Thyroid gland (tissue), 4 donors: ENCODE measurements at places on chromosomes 16 and 17. TPM values are rescaled to one million over a fixed set of nuclear protein-coding genes. Genes with fewer than 3 reads are reported as not detected.

ITGAE gene
- total RNA-seq: 16.2 TPM

DNA sequence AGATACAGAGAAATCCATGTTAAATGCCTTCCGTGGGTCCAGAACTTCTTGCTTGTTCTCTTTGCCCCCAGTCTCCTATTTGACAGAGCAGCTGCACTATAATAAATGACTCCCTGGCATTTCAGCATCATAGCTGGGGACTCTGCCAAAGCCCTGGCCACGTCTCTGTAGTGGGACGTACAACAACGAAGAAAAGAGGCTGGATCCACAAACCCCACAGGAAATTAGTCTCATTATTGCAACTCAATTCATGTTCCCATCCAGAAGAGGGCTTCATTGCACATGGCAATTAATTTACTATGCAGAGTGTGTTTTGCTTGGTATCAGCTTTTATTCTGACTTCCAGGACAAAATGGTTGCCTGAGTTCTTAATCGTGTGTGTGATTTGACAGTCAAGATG is 121.3 kb downstream of the CDH13 start:
- no peak overlapping the region for H3K4me3 ChIP-seq
- no peaks in the 10 kb centered on the region for H3K27me3 ChIP-seq
- H3K27ac ChIP-seq: no peak overlapping the region
- no peaks in the 10 kb centered on the region for H3K36me3 ChIP-seq
- no peak for DNase-seq
- H3K4me1 ChIP-seq: no peaks in the 10 kb centered on the region

DNA sequence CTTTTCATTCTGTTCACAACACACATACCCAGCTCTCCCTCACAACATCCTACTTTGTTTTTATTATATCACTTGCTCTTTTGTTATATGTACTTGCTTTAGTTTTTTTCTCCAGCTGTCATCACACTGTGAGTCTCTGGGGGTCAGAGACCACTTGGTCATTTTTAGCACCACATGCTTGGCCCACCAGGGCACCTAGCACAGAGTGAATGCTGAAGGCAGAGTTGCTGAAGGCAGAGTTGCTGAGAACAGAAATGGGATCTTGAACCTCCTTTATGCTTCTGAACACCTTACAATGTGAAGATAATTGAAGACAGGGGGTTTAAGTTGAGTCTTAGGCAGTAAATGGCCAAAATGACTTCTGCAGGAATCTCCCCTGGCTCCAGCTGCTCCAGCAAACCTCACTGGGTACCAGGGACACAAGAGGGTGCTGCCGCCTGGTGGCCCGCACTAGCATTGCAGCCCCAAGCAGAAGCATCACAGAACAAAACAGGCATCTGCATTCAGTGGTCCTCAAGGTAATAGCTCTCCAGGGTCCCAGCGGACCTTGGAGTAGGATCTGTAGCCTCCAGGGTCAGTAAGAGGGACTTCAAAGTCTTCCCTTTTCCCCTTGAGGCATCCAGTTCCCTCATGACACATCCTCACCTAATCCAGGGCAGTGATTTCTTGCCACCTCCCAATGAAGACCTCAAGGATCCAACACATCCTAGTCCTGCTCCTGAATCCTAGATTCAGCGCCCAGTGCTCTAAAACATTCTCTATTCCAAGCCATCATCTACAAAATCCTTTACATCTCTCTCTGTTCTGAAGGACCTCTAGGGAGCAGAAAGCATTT is 1972.6 kb downstream of the TP53TG3F start:
- no peaks in the 10 kb centered on the region for H3K36me3 ChIP-seq
- H3K27ac ChIP-seq: no peak overlapping the region
- DNase-seq: no peak
- H3K27me3 ChIP-seq: no peaks in the 10 kb centered on the region
- H3K4me1 ChIP-seq: no peaks in the 10 kb centered on the region

GRCh38 chr17:37342589-37342988 is 33.2 kb upstream of the C17orf78 start:
- H3K27ac ChIP-seq: no peak overlapping the region
- no peak for DNase-seq
- H3K36me3 ChIP-seq: no peaks in the 10 kb centered on the region
- no peaks in the 10 kb centered on the region for H3K4me1 ChIP-seq
- no peak overlapping the region for H3K4me3 ChIP-seq

- H3K4me1 ChIP-seq: peaks cover 43% of the 10 kb centered on the region
- H3K4me3 ChIP-seq: no peak overlapping the region
- DNase-seq: peak; percentile 87
- H3K36me3 ChIP-seq: no peaks in the 10 kb centered on the region
- no peaks in the 10 kb centered on the region for H3K27me3 ChIP-seq
These were observed 3.4 kb downstream of the MYO18A start for GRCh38 chr17:29176558-29177351.

DNA sequence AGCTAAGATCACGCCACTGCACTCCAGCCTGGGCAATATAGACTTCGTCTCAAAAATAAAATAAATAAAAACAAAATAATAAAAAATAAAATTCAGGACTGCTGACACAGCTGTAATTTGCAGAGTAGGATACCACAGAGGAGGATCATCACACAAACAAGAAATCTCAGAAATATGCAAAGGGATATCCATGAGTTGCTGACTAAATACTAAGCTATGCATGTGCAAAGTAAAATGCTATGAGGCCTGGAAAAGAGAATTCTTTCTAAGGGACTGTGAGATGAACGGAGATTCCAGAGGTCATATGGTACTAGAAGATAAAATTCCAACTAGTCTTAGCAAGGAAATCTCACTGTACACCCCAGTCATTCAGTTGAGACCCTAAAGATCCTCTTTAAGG is 74.8 kb downstream of the SLC39A11 start:
- H3K4me1 ChIP-seq: peaks cover 3% of the 10 kb centered on the region
- no peak for DNase-seq
- H3K36me3 ChIP-seq: no peaks in the 10 kb centered on the region
- no peak overlapping the region for H3K27ac ChIP-seq
- H3K27me3 ChIP-seq: no peaks in the 10 kb centered on the region

DNA sequence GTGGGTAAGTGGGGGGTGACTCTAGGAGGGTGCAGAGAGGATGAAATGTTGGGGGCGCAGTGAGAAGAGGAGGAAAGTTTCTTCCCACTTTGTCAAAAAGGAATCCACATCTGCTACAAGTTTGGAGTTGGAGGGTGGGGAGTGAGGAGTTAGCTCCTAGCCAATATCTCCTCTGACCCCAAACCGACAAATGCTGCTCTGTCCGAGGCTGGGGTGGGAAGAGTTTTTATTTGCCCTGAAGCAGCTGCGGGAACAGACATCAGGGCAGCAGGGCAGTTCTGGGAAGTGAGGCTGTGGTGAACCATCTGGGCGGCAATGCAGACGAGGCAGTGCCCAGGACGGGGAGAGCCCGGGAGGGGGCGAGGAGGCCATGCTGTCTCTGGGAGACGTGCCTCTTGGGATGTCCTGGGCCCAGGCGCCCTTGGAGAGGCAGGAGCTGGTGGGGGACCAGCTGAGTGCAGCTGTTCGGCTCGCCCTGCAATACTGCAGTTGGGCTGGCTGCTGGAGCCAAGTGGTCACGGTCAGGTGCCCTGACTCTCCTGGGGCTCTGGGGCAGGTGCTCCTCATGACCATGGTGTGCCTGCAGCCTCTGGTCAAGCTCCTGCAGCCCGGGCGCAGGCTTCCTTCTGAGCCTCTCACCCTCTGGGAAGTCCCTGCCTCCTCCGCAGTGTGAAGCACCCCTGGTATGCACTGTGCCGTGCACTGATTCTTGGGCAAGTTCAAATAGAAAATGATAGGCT is 6.4 kb upstream of the SOCS3 start:
- no peaks in the 10 kb centered on the region for H3K27me3 ChIP-seq
- DNase-seq: peak; percentile 84
- peak overlapping the region; percentile 70 for H3K27ac ChIP-seq
- H3K36me3 ChIP-seq: no peaks in the 10 kb centered on the region

- H3K4me1 ChIP-seq: no peaks in the 10 kb centered on the region
- no peaks in the 10 kb centered on the region for H3K27me3 ChIP-seq
- no peak overlapping the region for H3K4me3 ChIP-seq
- no peak for DNase-seq
- no peaks in the 10 kb centered on the region for H3K36me3 ChIP-seq
These were observed 46.4 kb downstream of the SLFN5 start for GRCh38 chr17:35289222-35289621.

DNA sequence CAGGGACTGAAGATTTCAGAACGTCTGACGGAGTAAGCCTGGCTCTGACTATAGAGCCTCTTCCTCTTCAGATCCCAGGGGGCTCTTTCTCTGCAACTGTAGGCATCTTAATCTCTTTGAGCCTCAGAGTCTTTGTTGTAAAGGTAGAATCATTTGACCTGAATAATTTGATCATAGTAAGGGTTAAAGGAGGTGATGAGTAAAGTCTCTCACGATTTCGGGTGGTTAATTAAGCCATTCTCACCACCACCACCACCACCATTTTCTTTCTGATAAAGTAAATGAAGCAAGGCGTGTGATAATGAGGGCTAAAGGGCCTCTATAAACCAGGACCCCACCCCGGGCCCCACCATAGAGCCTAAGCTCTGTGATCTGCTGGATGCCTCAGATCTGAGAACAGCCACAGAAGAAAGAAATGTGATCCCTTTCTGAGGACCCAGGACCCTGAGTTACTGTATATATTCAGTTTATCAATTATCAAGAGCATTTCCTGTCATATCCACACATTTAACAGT is 33.0 kb upstream of the ADAMTS18 start:
- H3K27ac ChIP-seq: no peak overlapping the region
- H3K27me3 ChIP-seq: no peaks in the 10 kb centered on the region
- no peak for DNase-seq
- no peaks in the 10 kb centered on the region for H3K36me3 ChIP-seq
- H3K4me3 ChIP-seq: no peak overlapping the region
- H3K4me1 ChIP-seq: peaks cover 3% of the 10 kb centered on the region
